Endothelial cell (in vitro differentiated cells): ENCODE measurements at places on chromosomes 6 and 20. TPM values are rescaled to one million over a fixed set of nuclear protein-coding genes. Genes with fewer than 3 reads are reported as not detected.

The CD83 gene
- 4.3 TPM for total RNA-seq

The GNAS-AS1 gene
- 4.9 TPM for total RNA-seq

The ATP9A gene
- total RNA-seq = 30.6 TPM

The DAAM2 gene
- total RNA-seq = 3.0 TPM

GRCh38 chr20:44025756-44026155 is 111.1 kb downstream of the TOX2 start:
- DNase-seq = no peak

- no peak for DNase-seq
Measured at GRCh38 chr6:148027201-148027600, 315.4 kb upstream of the SASH1 start.

GRCh38 chr20:57927376-57927775 is 217.6 kb upstream of the PMEPA1 start:
- DNase-seq = no peak

The RBBP8NL gene
- 0.10 TPM for total RNA-seq

The COL9A3 gene
- total RNA-seq = 1.8 TPM

DNA sequence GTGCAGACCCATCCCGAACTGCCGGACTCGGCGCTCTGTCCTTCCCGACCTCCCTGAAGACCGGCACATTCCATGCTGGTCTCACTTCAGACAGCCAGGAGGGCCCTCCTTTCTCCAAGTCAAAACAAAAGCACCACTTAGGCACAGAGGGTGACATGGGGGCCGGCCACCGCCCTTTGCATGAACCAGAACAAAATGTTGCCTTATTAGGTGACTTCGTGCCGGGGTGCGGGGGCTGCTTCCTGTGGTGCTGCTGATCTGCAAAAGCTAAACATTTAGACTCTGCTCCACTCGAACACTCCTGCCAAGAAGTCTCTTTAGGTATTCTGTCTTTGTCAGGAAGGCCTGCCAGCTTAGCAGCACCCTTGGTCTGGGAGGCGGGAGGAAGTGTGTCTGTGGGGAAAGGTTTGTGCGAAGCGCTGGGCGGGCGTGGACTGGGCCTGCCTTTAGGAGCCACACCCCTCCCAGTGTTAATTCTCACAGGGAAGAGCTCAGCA is 133.8 kb downstream of the SMOC2 start:
- DNase-seq = no peak
